ENCODE measurements at places on chromosomes 3 and 15.
A peak's percentile ranks its signal among the peaks of the same experiment; 100 is the strongest.

DNA sequence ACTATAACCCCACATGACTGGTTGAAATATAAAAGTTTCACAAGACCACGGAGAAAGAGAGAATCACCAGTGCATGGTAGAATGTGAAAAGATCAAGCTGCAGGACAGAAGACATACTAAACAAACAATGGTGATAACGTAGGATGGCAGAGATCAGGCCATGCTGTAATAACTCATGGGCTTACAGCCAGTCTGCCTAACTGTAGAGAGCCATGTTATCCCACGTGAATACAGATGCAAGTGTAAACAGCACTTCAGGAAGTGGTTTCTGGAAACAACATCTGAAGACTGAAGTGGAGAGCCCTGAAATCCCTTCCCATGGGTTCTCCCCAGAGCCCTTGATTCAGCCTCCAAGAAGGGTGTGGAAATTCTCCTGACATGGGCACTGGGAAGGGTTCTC lies 103.2 kb upstream of the SLCO2A1 start:
- no peak for DNase-seq

- DNase-seq = no peak
These were observed 3.8 kb downstream of the THSD4 start for GRCh38 chr15:71118881-71119632.

- no peak for DNase-seq
These were observed 56.2 kb upstream of the TSEN2 start for GRCh38 chr3:12428126-12428525.

- peak; percentile 93 for DNase-seq
These were observed 109.6 kb upstream of the UMPS start for GRCh38 chr3:124620600-124621063.

DNA sequence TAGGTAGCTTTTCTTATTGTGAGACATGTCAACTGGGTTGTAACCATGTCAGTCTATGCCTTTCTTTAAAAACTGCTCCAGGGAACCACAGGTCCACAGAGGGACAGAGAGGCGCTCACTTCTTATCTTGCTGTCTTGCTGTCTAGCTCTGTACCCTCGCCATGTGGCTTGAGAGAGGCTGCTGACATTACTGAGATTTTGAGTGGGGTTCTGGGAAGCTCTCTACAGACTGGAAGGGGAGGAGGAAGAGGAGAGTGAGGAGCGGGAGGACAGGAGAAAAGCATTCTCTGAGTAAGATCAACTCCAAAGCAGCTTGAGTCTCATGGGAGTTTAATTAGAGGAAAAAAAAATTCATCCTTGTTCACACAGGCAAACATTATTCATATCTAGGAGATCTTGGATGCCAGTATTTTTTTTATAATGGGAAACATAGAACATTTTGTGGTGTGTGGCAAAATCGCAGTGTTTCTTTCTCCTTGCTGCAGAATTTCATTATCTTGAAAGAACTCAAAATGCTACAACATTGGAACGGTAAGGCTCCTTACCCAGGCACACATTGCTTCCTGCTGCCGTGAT lies 1037.0 kb upstream of the NR2F2 start:
- no peak for DNase-seq

Measured in K562 (cell line).